SK-N-SH treated with all-trans-retinoic acid at 6 μM for 48 hours (cell line): ENCODE measurements at places on chromosomes 5 and 9.

- peak; percentile 53 for ATAC-seq
These were observed 51.2 kb upstream of the ADRA1B start for GRCh38 chr5:159864885-159865691.

DNA sequence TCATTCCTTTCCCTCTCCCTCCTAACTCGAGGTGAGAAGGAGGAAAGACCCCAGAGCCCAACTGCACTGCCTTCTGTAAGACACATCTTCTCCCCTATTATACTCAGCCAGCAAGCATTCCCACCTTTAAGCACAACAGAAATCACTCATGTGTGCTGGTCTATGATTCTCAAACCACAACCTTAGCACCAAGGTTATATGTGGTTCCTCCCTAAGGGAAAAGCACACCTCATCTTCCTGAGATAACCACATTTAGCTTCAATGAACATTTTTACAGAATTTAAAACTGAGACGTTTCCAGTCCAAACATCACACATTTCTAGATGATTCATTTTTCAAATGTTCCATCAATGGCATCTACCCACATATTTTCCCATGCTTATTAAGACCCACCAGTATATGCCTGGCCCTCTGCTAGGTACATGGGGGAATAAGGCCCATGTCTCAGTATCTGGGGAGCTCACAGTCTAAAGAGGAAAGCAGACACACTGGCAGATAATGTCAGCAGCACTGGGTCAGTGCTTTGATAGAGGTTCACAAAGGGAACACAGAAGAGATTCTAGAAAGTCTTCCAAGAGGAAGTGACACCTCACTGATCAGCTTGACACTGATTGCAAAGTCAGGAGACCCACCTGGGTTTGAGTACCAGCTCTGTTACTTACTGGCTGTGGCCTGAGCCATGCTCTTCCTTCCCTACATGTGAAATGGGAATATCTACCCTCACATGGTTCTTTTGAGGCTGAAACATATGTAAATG is 245.4 kb downstream of the DENND1A start:
- ATAC-seq, result no peak

GRCh38 chr5:147601652-147602051 is 91.8 kb upstream of the DPYSL3 start:
- ATAC-seq, result no peak

DNA sequence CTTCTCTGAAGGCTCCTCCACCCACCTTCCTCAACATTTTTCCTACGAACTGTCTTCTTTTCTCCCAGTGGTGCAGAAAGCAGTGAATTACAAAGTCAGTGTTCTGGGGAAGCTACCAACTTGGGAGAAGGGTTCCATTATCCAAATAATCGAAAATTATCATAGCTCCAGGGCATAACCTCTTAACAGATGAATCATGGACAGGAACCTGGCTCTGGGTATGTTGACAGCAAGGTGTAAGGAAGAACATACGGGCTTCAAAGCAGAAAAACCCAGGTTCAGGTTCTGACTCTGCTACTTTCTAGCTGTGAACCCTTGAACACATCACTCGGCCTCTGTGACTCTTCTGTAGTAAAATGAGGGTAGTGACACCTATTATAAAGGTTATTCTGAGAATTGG is 351.3 kb downstream of the ENC1 start:
- no peak for ATAC-seq

DNA sequence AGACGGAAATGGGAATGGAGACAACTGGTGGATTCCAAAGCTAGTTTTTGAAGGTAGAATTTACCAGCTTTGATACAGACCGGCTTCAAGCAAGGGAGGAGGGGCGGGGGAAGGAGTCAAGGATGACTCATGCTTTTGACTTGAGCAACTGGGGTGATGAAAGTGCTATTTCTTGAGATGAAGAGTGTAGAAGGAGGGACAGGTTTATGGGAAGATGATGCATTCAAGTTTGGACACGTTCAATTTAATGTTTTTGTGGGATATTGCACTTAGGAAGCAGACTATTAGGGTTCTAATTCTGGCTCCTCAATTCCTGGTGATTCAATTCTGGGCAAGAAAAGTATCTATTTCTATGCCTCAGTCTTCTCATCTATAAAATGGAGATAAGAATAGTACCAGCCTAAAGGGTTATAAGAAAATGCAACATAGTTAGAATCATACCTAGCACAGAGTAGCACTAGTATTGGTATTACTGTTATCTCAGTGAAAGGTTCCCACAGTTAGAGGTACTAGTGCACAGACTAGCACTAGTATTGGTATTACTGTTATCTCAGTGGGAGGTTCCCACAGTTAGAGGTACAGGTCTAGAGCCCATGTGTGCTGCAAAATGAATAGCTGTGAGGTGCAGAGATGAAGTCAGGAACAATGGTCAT is 4.6 kb downstream of the NIPAL4 start:
- peak; percentile 70 for ATAC-seq

DNA sequence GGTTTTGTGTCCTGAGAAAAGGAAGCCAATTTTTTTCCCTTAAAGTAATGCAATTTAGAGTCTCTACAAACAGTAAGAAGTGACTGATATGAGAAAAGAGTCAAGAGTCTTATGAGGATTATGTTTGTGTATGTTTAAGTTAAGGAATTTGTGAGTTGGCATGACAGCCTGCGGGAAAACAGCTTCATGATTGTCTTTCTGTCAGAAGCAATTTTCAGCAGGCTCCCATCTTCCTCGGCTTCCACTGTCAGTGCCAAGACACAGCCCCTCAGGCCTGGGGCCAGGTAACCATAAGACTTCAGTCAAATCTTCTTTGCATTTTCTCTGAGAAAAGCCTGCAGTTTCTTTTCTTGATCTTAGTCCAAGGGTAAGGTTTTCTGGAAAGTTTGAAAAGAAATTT is 17.0 kb upstream of the SELENOP start:
- ATAC-seq, result no peak
